ENCODE measurements at places on chromosomes 5 and 9.

DNA sequence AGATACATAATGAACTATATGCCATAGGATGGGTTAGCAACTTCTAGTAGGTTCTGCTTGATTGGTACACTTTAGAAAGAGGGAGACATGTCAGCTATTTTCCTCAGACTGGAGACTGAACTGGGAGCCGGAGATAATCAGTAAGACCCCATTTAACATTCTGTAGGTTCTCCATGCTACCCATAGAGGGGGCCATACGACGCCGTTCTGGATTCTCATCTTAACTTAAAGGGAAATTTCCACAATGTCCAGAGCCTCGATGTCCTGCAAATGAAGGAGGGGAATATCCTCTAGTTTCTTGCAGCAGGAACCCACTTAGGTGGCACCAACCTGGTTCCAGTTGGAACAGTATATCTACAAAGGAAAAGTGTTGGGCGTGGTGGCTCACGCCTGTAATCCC is 22.3 kb upstream of the NPM1 start:
- no peaks in the 10 kb centered on the region for H3K36me3 ChIP-seq
- no peaks in the 10 kb centered on the region for H3K4me1 ChIP-seq

DNA sequence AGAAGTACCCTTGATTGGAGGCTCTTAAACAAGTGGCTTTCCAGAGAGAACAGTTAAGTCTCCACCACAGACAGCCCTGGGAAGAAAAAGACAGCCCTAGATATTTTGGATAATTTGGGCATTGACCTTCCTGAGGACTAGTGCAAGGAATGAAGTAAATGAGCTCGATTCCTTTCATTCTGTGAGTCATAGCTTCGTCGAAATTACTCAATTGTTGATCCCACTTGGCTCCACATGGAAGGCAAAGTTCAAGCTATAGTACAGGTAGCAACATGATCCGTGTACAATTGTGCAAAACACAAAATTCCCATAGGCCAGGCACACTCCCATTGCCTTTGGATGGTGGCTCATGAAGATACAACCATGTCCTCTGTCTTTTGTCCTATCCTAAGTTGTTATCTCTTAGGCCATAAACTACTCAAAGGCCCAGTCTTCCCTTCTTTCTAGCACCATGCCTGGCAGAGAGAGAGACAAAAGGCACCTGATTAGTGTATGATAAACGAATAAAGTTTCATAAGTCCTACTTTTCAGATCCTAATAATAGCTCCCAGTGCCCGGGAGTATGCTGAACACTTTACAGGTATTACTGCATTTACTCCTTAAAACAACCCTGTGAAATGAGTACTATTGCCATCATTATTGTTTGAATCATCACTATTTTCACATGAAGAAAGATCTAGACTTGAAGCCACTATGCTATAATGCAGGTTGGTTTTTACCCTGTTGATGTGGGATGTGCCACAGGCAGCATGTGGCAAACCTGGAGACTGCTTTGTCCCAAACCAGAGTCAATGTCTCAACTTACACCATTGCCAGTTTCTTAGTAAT is 116.7 kb upstream of the RANBP3L start:
- no peak for DNase-seq
- H3K27me3 ChIP-seq = no peaks in the 10 kb centered on the region
- H3K36me3 ChIP-seq = no peaks in the 10 kb centered on the region
- H3K4me1 ChIP-seq = no peaks in the 10 kb centered on the region

GRCh38 chr5:58127255-58128220 is 332.3 kb downstream of the PLK2 start:
- H3K36me3 ChIP-seq = no peaks in the 10 kb centered on the region
- no peak for DNase-seq
- no peaks in the 10 kb centered on the region for H3K27me3 ChIP-seq

DNA sequence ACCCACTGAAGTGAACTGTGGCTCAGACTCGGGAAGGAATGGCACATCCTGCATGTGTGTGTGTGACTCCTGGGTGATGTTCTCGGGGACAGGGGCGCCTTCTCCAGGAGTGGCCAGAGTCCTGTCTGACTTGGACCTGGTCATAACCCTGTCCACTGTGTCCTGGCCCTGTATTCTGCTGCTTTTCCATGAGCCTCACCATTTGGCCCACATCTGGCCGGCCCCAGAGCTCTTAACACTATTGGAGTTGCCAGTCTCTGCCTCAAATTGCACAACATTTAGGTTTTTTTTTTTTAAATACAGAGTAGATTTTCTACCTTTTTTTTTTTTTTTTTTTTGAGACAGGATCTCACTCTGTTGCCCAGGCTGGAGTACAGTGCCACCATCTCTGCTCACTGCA is 278.3 kb upstream of the TUT7 start:
- no peak overlapping the region for H3K27ac ChIP-seq
- DNase-seq = no peak
- H3K4me3 ChIP-seq = no peak overlapping the region
- no peaks in the 10 kb centered on the region for H3K36me3 ChIP-seq
- no peaks in the 10 kb centered on the region for H3K27me3 ChIP-seq
- no peaks in the 10 kb centered on the region for H3K4me1 ChIP-seq

DNA sequence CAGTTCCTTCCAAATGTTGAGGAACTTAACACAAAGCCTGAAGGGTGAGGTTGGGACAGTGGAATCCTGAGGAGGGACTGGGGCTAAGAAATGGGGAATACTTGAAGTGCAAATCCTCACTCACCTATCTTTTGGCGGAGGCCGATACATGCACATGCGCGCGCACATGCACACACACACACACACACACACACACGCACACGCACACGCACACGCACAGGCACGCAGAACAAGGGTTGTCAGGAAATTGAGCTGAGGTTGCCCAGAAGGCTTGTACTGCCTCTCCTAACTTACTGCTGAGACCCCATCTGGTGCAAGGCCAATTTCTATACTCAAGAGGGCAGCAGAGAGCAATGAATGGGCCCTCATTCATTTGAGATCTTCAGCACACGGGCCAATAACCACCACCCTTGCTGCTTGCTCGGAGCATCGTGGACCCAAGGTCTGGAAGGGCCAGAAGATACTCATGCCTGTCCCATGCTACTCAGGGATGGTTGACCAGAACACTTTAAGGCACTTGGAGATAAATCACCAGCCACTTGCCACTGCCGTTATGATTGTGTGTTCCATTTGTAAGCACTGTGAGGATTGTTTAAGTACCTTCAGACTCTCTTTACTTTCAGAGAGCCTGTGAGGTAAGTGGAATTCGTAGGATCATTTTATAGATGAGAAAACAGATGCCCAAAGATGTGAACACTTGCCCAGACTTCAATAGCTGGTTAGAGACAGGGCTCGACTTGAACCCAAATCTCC is 21.5 kb downstream of the BTF3 start:
- H3K4me1 ChIP-seq = peaks cover 2% of the 10 kb centered on the region
- no peak overlapping the region for H3K27ac ChIP-seq
- no peak for DNase-seq
- no peaks in the 10 kb centered on the region for H3K36me3 ChIP-seq

DNA sequence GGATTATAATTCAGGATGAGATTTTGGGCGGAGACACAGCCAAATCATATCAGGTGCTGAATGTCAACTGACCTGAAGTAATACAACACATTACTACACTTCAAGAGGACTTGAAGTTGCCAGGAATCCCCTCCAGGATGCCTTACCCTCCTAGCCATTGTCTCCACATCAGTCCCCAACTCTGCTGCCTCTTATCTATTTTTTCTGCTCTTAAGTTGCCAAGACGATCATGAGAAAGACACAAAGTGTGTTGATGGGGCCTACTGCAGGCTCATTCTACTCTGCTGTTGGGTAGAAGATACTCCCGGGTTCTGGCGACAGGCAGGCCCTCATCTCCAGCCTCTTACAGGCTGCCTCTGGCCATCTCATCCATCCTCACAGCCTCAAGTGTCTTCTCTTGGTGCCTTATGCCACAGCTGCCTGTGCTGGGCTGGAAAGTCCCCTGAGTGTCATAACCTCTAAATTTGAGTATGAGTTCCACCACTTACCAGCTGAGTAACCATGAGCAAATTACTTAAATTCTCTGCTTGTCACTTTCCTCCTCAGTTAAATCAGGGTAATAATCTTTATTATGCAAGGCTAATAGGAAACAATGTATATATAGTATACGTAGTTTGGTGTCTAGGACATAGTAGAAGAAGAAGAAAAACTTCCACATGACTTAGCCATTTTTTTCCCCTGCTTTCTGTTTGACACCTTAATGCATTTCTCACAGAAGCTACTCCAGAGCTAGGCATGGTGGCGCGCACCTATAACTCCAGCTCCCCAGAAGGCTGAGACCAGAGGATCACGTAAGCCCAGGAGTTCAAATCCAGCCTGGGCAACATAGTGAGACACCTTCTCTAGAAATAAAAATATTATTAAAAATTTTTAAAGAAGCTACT is 73.0 kb upstream of the SNX2 start:
- H3K4me3 ChIP-seq = no peak overlapping the region
- no peaks in the 10 kb centered on the region for H3K36me3 ChIP-seq
- peak overlapping the region; percentile 51 for H3K27ac ChIP-seq

DNA sequence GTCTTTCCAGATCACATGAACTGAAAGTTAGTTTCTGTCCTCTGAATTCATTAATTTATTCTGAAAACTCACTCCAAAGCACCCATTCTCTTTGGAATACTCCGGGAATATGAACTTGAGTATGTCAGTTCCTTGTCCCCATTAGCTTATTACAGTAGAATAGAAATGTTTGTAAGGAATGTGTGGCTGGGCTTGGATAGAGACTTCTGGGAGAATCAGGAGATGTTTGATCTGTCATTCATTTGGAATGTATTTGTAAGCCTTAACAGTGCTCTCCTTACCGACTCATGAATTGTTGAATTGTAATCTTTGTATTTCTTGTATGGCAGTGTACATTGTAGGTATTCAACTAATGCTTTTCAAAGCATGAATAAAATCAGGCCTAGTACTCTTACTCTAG is 548.4 kb downstream of the LRRC70 start:
- H3K27ac ChIP-seq = no peak overlapping the region
- no peaks in the 10 kb centered on the region for H3K4me1 ChIP-seq
- no peaks in the 10 kb centered on the region for H3K27me3 ChIP-seq

GRCh38 chr9:133558191-133559126 is 24.0 kb downstream of the ADAMTSL2 start:
- peaks cover 26% of the 10 kb centered on the region for H3K4me1 ChIP-seq
- H3K27ac ChIP-seq = peak overlapping the region; percentile 60
- DNase-seq = no peak

DNA sequence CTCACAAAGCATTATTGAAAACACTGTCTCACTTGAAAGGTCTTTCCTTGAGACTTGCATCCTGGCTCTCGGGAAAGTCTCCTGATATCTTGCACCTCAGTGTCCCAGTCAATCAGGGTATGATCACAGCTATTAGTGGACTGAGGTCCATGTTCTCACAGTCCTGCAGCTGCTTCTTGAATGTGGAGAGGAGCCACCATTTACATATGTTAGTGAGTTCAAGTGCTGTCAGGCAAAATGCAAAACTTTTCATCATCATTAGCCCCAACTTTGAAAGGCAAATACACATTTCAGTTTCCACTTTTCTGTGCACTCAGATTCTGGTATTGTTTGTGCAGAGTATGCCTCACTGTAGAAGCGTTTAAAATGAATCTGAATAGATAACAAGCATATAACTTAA is 111.6 kb downstream of the SNX18 start:
- no peaks in the 10 kb centered on the region for H3K36me3 ChIP-seq
- H3K27me3 ChIP-seq = no peaks in the 10 kb centered on the region
- no peaks in the 10 kb centered on the region for H3K4me1 ChIP-seq
- H3K4me3 ChIP-seq = no peak overlapping the region
- H3K27ac ChIP-seq = no peak overlapping the region

- H3K4me3 ChIP-seq = no peak overlapping the region
- no peak for DNase-seq
- H3K4me1 ChIP-seq = peaks cover 15% of the 10 kb centered on the region
- H3K27me3 ChIP-seq = no peaks in the 10 kb centered on the region
Observed at GRCh38 chr5:173795601-173796000, 92.5 kb upstream of the CPEB4 start.

DNA sequence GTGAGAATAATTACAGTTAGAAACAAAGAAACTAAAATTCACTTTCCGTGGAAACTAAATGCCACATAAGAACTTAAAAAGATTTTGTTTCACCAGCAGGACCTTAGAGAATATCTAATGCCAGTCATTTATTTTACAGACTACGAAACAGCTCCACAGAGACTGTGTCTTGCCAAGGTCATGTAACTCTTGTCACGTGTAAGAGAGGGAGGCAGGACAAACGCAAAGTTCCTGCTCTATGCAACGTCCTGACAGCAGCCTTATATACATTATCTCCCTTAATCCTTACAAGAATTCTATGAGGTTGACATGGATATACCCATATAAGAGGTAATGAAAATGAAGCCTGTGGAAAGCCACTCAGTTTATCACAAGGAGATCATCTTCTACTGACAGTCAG is 39.4 kb downstream of the CTNNAL1 start:
- DNase-seq = no peak
- no peak overlapping the region for H3K27ac ChIP-seq
- H3K4me1 ChIP-seq = peaks cover 11% of the 10 kb centered on the region
- H3K36me3 ChIP-seq = peaks cover 29% of the 10 kb centered on the region
- H3K27me3 ChIP-seq = no peaks in the 10 kb centered on the region

- no peak overlapping the region for H3K4me3 ChIP-seq
- H3K27me3 ChIP-seq = no peaks in the 10 kb centered on the region
- no peaks in the 10 kb centered on the region for H3K4me1 ChIP-seq
- DNase-seq = no peak
- no peaks in the 10 kb centered on the region for H3K36me3 ChIP-seq
- no peak overlapping the region for H3K27ac ChIP-seq
Observed at GRCh38 chr9:116594547-116594946, 92.6 kb upstream of the TRIM32 start.

DNA sequence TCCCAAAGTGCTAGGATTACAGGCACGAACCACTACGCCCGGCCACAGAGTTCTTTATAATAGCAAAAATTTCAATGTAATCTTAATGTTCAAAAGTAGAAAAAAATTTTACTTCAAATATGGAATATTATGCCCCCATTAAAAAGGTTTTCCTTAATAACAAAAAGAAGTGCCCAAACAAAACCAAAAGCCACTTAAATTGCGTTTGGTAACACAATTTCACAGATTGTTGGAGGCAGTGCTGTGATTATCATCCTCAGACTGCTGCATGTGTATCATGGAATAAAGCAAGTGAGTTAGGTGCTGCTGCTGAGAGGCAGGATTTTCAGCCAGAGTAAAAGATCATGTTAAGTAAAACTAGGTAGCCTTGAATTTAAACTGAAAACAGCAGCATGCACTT is 132.7 kb downstream of the COL23A1 start:
- peaks cover 9% of the 10 kb centered on the region for H3K4me1 ChIP-seq
- H3K27me3 ChIP-seq = no peaks in the 10 kb centered on the region
- no peak overlapping the region for H3K27ac ChIP-seq
- H3K4me3 ChIP-seq = no peak overlapping the region
- no peak for DNase-seq
- H3K36me3 ChIP-seq = no peaks in the 10 kb centered on the region

DNA sequence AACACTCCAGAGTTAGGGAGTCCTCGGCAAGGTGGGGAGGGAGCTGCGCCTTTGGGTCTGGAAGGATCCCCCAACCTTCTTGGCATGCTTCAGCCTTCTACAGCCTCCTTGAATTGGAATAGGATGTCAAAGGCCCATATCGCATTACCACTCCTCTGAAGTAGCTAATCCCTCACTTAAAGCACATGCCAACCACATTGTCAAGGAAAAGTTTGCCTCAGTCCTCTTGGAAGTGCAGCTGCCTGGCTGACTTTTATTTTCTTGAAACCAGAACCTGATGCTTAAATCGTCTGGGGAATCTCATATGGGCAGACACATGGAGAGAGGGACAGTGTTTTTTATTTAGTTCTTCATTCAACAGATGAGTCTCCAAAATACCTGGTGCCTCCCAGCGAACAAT is 14.5 kb downstream of the CXCL14 start:
- peaks cover 6% of the 10 kb centered on the region for H3K4me1 ChIP-seq
- H3K27me3 ChIP-seq = peaks cover 44% of the 10 kb centered on the region
- no peak overlapping the region for H3K27ac ChIP-seq
- H3K4me3 ChIP-seq = no peak overlapping the region
- no peak for DNase-seq

- no peak overlapping the region for H3K27ac ChIP-seq
- no peak overlapping the region for H3K4me3 ChIP-seq
- peaks cover 6% of the 10 kb centered on the region for H3K4me1 ChIP-seq
Observed at GRCh38 chr5:107401470-107402122, 269.1 kb downstream of the EFNA5 start.
